ENCODE measurements at places on chromosomes 6 and 20.

DNA sequence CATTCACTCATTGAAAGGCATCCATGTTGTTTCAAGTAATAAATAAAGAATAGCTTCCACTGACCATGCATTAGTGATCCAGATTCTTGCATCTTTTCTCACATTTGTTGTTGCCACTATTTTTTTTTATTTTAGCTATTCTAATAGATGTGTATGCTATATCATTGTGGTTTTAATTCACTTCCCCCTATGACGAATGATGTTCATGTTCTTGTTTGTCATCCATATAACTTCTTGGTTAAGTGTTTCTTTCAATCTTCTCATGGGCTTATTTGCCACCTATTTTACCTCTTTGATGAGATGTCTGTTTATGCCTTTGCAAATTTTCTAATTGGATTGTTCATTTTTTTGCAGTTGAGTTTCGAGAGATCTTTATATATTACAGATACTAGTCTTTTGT lies 681.2 kb downstream of the HDGFL1 start:
- DNase-seq, result no peak

DNA sequence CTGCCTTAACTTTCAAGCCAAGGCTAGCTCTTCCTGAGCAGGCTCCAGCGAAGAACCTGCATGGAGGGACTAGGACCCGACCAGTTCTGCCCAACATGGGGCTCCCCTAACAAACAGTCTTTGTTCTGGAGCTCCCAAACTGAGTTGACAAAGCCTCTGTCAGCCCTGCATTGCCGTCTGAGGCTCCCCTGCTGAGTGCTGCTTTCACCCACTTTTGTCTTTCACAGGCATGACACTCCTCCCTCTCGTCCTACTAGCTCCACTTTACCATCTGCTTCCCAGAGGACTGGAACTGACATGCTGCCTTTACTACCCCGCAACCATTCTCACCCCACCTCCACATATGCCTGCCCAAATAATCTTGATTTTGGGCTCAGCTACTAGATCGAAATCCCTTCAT lies 45.1 kb upstream of the B4GALT5 start:
- DNase-seq, result no peak

GRCh38 chr6:27980111-27980510 lies 23.1 kb downstream of the OR2B6 start:
- no peak for DNase-seq

GRCh38 chr6:55198715-55199114 lies 24.4 kb downstream of the HCRTR2 start:
- DNase-seq, result no peak

DNA sequence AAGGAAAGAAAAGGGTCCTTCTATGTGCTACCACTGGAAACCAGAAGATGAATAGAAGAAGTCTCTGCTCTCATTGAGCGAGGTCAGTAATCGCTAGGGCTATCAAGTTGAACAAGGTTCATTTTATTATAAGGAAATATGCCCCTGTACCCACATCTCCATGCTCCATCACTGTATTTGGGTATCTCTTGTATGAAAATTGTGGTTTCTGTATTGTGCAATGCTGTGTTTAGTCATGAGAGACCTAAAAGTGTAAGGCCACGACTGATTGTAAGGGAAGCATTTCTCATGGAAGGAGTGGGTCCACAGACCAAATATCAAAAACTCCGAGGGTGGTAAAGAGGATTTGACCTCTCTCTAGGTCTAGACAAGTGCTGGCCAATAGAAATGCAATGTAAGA lies 3.6 kb upstream of the HS3ST5 start:
- DNase-seq, result no peak

DNA sequence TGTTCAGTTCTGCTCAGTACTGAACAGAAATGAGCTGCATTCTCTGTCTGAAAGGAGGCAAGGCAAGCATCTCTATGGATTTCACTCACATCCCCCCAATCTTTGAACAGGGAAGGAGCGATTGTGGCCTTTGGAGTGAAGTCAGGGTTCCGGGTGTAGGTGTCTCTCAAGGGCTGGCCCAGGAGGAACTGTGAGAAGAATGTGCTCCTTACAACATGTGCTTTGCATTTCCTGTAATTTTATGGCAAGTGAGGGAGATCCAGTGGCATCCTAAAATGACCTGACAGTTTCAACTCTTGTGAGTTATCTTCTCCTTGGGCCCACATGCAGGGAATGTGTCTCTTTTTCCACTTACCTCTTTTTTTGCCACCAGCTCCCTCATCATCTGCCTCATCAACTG lies 63.0 kb upstream of the RIN2 start:
- no peak for DNase-seq

DNA sequence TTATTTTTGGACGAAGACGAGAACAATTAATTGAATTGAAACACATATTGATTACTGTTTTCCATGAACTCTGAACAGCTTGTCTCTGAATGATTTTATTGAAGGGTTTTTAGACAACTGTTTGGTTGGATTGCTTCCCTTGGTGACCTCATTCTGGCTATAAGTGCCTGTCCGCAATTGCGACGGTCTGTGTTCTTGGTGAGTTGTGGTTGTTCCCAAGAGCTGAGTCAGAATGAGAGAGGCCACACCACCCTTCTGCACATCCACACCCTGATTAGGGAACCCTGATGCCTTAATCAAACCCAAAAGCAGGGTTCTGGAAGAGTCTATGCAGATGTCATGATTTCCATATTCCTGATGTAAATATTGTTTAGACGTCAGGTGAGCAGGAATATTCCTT lies 747.0 kb downstream of the PTPRT start:
- DNase-seq, result no peak

DNA sequence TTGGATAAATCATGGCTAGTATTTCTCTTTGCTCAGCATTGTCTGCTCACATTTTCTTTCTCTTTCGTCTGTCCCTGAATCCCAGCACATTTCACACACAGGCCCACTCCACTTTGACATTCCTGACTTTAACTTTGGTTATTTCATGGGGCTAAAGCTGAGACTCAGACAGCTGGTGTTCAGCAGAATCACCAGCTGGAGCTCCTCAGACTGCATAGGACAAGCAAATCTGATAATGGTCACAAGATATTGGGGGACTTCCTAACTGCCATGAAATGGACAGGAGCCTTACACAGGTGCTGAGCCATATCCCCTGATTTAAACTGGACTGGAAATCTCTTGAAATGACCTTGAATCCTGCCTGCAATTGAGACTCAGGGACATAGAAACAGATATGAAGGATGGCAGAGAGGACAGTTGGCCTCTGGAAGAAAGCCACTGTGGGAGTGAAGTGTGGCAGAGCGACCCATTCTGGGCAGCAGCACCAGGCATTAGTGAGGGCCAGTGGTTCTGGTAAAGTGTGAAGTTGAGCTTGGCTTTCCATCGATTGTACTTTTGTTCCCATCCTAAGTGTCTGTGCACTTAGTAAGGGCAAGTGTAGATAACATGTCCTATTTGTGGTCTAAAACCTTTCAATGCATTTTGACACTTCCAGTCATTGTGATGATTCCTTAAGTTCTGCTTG lies 10.0 kb upstream of the IFNGR1 start:
- no peak for DNase-seq

- DNase-seq, result no peak
These were observed 11.6 kb downstream of the PLCG1 start for GRCh38 chr20:41148942-41149341.

- no peak for DNase-seq
These were observed 96.0 kb downstream of the CARMIL1 start for GRCh38 chr6:25375125-25375524.

DNA sequence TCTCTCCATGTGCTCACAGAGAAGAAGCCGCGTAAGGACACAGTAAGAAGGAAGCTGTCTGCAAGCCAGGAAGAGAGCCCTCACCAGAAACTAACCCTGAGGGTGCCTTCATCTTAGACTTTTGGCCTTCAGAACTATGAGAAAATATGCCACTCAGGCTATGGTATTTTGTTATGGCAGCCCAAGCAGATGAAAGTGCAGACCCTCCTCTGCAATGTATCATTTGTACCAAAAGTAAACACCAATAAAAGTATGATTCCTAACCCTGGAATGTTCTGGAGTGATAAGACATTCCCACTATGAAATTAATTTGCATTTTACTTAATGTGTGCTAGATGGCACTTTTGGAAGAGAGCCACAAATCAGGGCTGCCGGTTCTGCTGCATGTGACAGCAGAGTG lies 594.3 kb downstream of the UTRN start:
- DNase-seq, result no peak

- no peak for DNase-seq
These were observed 28.5 kb upstream of the CCR6 start for GRCh38 chr6:167094436-167094819.

GRCh38 chr6:33634946-33635345 lies 13.8 kb downstream of the ITPR3 start:
- DNase-seq, result no peak

DNA sequence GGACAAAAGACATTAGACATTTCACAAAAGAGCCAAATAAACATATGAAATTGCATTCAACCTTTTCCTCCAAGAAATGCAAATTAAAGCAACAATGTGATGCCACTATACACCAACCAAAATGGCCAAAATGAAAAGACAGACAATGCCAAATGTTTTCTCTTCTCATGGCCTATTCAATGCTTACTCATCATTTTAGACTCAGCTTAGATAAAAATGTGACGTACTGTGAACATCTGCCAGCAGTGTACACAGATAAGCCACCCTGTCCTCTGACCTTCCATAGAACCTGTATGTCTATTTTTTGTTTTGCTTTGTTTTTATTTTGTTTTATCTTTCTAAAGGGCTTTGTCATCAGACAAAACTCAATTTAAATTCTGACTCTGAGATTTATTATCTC lies 385.2 kb downstream of the FRK start:
- no peak for DNase-seq

GRCh38 chr20:54263116-54263690 lies 55.3 kb downstream of the PFDN4 start:
- no peak for DNase-seq

DNA sequence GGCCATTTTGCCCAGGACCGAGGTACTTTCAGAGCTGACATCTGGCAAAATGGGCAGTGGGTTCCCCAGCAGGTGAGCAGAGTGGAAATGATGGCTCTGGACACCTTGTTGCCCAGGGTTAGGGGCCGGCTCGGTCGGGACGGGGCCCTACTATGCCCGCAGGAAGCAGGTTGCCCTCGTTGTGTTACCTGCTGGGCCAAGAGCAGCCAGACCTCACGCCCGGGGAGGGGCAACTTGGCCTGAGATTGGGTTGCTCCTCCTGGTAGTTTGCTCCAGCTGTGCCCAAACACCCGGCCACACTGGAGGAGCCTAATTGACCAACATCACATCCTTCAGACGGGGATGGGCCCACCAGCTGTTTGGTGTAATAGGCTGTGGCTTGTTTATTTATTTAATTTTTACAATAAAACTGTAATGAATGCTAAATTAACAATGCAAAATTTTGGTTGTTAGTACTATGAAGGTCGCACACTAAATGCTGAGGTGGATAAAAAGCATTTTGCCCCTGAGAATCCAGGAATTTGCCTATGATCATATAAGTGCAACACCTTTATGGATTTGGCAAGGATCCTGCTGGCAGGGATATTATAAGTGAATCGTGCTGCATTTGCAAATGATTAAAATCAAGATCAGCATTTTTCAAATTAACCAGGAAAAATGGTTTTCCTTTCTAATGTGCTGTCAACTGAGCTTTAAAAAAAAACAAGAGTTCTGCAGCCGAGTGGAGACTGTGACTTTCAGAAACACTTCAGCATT lies 26.6 kb upstream of the PCMTD2 start:
- peak; percentile 48 for DNase-seq

DNA sequence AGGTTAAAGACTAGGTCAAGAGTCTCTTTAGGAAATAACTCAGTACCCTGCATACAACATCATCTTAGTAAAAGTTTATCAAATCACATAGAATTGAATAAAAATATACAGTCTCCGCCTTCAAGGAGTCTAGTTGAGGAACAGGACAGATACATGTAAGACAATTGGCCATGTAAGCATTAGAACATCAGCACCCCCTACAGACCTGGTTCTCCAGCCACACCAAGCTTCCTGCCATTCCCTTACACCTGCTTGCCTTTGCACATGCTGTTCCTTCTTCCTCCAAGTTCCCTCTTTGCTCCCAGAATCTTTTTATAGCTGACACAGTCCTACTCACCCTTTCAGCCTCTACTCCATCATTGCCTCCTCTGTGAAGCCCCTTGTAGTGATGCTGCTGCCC lies 187.8 kb upstream of the LRFN2 start:
- no peak for DNase-seq

GRCh38 chr6:169849396-169849795 lies 98.0 kb downstream of the ERMARD start:
- DNase-seq, result no peak

- DNase-seq, result no peak
These were observed 31.5 kb upstream of the LTV1 start for GRCh38 chr6:143811501-143812157.

DNA sequence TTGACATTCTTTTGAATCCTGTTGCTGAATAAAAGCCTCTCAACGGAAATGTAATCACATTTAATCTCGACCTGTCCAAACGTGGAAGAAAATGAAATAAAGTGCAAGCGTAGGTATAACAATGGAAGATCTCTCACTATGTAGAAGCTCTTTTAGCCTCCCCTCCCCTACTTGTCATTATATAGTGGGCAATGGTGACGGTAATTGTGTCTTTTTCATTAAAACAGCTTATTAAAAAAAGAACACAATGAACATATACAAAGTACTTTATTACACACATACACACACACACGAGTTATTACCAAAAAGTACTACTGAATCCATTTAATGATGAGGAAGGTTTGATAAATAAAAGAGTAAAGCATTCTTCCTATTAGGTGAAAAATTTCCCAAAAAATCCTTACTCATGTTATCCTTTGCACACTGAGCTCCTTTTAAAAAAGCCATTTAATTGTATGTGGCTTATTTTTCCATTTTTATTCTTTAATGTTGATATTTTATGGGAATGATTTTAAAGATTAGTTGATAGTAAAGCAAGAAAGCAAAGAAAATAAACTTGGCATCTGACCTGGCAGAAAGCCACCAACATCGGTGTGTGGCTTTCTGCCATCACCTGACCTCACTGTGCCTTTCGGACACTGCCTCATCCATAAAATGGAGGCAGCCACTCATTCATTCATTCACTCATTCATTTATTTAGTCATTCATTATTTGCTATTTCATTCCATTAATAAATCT lies 493 bp upstream of the SGK1 start:
- no peak for DNase-seq

GRCh38 chr6:56222499-56222898 lies 24.9 kb downstream of the COL21A1 start:
- no peak for DNase-seq

Data from colonic mucosa (tissue), 4 donors.